ENCODE measurements at places on chromosomes 2 and 18. TPM values are rescaled to one million over a fixed set of nuclear protein-coding genes. Genes with fewer than 3 reads are reported as not detected.
A peak's percentile ranks its signal among the peaks of the same experiment; 100 is the strongest.

GRCh38 chr2:74051504-74051903, 66.8 kb downstream of the TET3 start:
- H3K4me1 ChIP-seq = no peaks in the 10 kb centered on the region
- no peak overlapping the region for H3K4me3 ChIP-seq
- H3K36me3 ChIP-seq = no peaks in the 10 kb centered on the region

GRCh38 chr18:49859021-49859359, 45.7 kb upstream of the ACAA2 start:
- H3K36me3 ChIP-seq = no peaks in the 10 kb centered on the region
- H3K27ac ChIP-seq = no peak overlapping the region
- no peak overlapping the region for H3K4me3 ChIP-seq
- H3K27me3 ChIP-seq = no peaks in the 10 kb centered on the region
- peaks cover 6% of the 10 kb centered on the region for H3K4me1 ChIP-seq

DNA sequence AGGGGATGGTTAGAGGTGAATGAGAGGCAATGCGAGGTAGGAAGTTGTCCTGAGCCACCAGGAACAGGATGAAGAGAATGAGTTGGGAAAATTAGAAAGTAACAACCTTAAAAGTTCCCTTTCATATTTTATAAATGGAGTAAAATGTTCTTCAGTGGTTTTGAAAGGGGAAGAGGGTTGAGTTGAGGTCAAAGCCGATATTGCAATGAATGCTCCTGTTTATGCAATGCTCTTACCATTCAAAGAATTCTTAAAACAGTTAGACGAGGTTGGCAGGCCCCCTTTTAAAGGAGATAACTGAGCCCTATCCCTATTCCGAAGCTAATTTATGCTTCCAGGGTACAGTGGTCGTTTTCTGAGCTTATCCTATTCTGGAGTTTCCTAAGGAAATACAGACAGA, 2110.3 kb upstream of the CELF4 start:
- no peaks in the 10 kb centered on the region for H3K27me3 ChIP-seq
- no peaks in the 10 kb centered on the region for H3K4me1 ChIP-seq
- DNase-seq = no peak
- no peaks in the 10 kb centered on the region for H3K36me3 ChIP-seq
- H3K27ac ChIP-seq = no peak overlapping the region

DNA sequence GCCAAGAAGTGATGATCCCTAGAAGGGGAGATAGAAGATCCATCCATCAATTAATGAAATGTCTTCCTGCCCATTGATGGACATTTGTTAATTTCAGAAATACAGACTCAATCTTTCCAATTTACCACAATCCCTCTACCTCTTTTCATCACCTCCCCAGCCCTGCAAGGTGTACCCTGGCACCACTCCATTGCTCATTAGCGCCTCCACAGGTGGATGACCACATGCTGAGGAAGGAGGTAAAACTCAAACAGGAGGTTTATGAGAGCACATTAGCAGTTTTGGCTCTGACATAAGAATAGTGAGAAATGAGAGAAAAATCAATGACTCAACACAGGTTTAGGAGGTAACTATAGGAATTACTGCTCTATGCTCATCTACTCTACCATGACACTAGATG, 208.0 kb downstream of the C1D start:
- H3K4me1 ChIP-seq = no peaks in the 10 kb centered on the region
- no peak for DNase-seq
- H3K36me3 ChIP-seq = no peaks in the 10 kb centered on the region
- H3K4me3 ChIP-seq = no peak overlapping the region

DNA sequence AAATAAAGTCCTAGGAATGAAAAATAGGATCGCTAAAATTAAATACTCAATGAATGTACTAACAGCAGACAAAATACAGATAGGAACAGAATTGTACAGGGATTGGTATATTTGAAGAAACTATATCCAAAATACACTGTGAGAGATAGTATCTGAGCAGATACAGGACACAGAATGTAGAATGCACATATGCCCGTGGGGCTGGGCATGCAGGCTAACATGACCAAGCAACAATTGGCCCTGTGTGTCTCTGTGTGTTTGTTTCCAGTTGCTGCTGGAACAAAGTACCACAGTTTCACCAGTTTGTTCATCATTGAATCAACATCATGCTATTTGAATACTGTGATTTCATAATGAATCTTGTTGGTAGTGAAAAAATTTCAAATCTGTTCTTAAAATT, 127.6 kb downstream of the PMAIP1 start:
- no peaks in the 10 kb centered on the region for H3K4me1 ChIP-seq
- no peak for DNase-seq
- no peaks in the 10 kb centered on the region for H3K36me3 ChIP-seq
- no peaks in the 10 kb centered on the region for H3K27me3 ChIP-seq
- H3K27ac ChIP-seq = no peak overlapping the region
- H3K4me3 ChIP-seq = no peak overlapping the region

DNA sequence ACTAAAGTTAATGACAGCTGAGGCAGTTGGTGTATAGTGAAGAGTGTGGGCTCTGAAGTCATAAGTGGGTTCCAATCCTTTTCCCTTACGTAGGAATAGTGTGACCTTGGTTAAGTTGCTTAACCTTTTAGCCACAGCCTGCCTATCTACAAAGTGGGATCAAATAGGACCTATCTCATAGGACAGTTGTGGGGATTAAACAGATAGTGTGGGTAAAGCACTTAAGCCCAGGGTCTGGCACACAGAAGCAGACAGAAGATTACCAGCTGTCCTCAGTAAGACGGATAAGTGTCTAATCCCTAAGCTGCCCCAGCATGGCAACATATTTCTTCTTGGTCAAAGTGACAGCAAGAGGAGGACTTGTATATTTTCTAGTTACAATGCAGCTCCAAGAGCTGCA, 28.2 kb downstream of the UBE2F start:
- no peaks in the 10 kb centered on the region for H3K27me3 ChIP-seq
- no peak overlapping the region for H3K4me3 ChIP-seq
- DNase-seq = no peak

DNA sequence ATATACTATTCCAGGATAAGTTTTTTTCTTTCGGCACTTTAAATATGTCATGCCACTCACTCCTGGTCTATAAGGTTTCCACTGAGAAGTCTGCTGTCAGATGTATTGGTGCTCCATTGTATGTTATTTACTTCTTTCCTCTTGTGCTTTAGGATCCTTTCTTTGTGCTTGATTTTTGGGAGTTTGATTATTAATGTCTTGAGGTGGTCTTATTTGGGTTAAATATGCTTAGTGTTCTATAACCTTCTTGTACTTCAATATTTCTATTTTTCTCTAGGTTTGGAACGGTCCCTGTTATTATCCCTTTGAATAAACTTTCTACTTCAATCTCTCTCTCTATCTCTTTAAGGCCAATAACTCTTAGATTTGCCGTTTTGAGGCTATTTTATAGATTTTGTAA, 28.3 kb downstream of the STPG4 start:
- H3K27me3 ChIP-seq = no peaks in the 10 kb centered on the region
- H3K4me1 ChIP-seq = no peaks in the 10 kb centered on the region

- H3K36me3 ChIP-seq = no peaks in the 10 kb centered on the region
- no peaks in the 10 kb centered on the region for H3K27me3 ChIP-seq
- H3K27ac ChIP-seq = no peak overlapping the region
These were observed 517.7 kb upstream of the MYT1L start for GRCh38 chr2:2848621-2849333.

GRCh38 chr2:10867692-10868420, 43.9 kb upstream of the KCNF1 start:
- H3K27ac ChIP-seq = no peak overlapping the region
- H3K27me3 ChIP-seq = no peaks in the 10 kb centered on the region
- no peak for DNase-seq
- no peaks in the 10 kb centered on the region for H3K36me3 ChIP-seq
- no peak overlapping the region for H3K4me3 ChIP-seq

GRCh38 chr2:48221846-48222516, 308.0 kb upstream of the STON1 start:
- no peaks in the 10 kb centered on the region for H3K4me1 ChIP-seq
- H3K27me3 ChIP-seq = no peaks in the 10 kb centered on the region
- DNase-seq = no peak
- H3K27ac ChIP-seq = no peak overlapping the region
- H3K4me3 ChIP-seq = no peak overlapping the region
- H3K36me3 ChIP-seq = no peaks in the 10 kb centered on the region

- no peaks in the 10 kb centered on the region for H3K4me1 ChIP-seq
- H3K36me3 ChIP-seq = no peaks in the 10 kb centered on the region
- no peak for DNase-seq
- H3K27me3 ChIP-seq = no peaks in the 10 kb centered on the region
- H3K27ac ChIP-seq = no peak overlapping the region
- H3K4me3 ChIP-seq = no peak overlapping the region
These were observed 320.1 kb downstream of the CDH2 start for GRCh38 chr18:27856820-27857219.

DNA sequence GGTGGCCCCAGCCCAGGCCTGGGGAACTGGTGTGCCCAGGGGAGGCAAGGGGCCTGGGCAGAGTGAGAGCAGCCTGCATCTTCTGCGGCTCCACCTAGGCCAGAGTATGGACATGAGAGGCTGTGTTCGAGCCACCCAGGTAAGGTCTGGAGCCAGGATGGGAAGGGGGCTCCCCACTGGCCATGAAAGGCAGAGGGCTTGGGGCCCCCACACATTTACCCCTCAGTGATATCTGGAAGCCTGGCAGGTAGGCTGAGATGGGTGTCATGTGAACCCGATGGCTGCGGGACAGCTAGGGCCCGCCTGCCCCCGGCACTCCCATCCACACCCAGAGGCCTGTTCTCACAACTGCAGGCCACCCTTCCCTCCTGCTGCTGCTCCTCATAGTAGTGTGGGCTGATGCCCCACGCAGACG, 13.2 kb downstream of the ADRA2B start:
- H3K4me1 ChIP-seq = no peaks in the 10 kb centered on the region
- H3K27ac ChIP-seq = no peak overlapping the region
- DNase-seq = peak; percentile 3
- no peak overlapping the region for H3K4me3 ChIP-seq
- H3K27me3 ChIP-seq = no peaks in the 10 kb centered on the region

DNA sequence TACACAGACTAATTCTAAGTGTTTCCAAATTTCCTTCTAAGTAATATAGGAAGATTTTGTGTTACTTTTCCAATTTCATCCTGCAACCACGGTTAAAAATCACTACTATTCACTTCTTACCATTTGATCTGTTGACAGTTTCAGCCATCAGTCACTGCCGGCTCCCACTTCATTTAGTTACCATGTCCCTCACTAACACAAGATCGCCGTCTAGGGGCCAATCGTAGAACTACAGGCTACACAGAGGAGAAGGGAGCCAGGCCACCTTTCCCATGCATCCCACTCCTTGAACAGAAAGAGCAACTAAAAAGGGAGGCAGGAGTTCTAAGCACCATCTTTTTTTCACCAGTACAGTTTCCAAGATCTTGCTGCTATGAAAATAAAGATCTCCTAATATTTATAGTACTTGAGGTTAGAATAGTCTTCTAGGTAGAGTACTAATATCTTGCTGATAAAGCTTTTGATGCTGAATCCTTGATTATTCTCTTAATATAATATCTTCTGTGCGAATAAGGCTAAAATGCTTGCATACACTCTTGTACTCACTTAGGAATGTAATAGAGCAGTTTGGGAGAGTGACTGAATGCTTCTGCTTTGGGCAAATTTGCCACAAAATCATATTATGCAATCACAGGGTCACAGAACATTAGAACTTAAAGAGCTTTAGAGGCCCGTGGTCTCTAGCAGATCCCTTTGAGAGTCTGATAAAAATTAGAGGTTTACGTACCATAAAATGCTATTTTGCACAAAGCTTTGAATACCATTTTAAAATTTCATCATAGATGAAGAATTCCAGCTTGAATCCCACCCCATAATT, 39.5 kb upstream of the CYP1B1 start:
- H3K4me3 ChIP-seq = no peak overlapping the region
- H3K4me1 ChIP-seq = peaks cover 51% of the 10 kb centered on the region
- no peak overlapping the region for H3K27ac ChIP-seq

DNA sequence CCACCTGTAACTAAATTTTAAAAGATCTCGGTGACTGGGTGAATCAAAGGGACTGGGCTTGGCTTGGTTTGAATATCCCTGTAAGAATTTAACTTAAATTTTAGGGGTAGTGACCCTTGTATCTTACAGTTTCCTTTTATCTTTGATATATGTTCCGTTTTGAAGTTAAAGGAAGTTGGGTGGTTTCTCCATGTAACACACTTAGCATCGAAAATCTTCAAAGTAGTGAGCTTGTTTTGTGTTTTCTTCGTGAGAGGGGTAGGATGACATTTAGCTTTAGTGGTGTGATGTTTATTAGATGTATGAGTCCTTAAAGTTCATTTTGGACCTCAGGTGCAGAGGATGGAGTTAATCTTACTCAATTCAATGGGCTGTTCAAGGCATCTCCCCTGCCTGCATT, 1.6 kb downstream of the WDR7 start:
- no peaks in the 10 kb centered on the region for H3K36me3 ChIP-seq
- H3K4me3 ChIP-seq = no peak overlapping the region
- H3K27me3 ChIP-seq = no peaks in the 10 kb centered on the region

GRCh38 chr2:105737980-105738657, 6.6 kb upstream of the NCK2 start:
- no peaks in the 10 kb centered on the region for H3K36me3 ChIP-seq
- no peak overlapping the region for H3K4me3 ChIP-seq
- H3K27ac ChIP-seq = no peak overlapping the region
- no peak for DNase-seq

DNA sequence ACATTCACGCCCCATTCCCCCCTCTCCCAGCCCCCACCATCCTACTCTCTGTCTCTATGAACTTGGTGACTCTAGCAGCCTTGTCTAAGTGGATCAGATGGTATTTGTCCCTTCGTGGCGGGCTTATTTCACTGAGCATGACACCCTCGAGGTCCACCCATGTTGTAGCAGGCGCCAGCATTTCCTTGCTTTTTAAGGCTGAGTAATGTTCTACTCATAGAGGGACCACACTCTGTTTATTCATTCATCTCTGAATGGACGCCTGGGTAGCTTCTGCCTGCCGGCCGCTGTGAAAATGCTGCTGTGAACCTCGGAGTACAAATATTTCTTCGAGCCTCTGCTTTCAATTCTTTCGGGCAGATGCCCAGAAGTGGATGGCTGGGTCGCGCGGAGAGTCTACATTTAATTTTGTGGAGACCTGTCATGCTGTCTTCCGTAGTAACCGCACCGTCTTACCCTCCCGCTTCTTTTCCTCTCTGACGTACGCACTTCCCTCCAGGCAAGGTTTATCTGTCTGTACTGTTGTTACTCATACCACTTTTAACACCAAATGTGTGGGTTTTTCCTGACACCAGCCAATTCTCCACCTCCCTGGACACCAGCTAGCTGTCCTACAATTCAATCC, 5.6 kb downstream of the CROCC2 start:
- H3K4me1 ChIP-seq = peaks cover 24% of the 10 kb centered on the region
- H3K27ac ChIP-seq = no peak overlapping the region
- DNase-seq = no peak

- H3K27me3 ChIP-seq = no peaks in the 10 kb centered on the region
- DNase-seq = no peak
- no peak overlapping the region for H3K4me3 ChIP-seq
These were observed 44.0 kb downstream of the KIF3C start for GRCh38 chr2:25938345-25938744.

- no peak overlapping the region for H3K4me3 ChIP-seq
- no peak for DNase-seq
- H3K4me1 ChIP-seq = peaks cover 42% of the 10 kb centered on the region
- peaks cover 36% of the 10 kb centered on the region for H3K36me3 ChIP-seq
These were observed 3.1 kb upstream of the TMEM150A start for GRCh38 chr2:85605406-85606115.

- DNase-seq = no peak
- no peaks in the 10 kb centered on the region for H3K36me3 ChIP-seq
- peaks cover 14% of the 10 kb centered on the region for H3K4me1 ChIP-seq
These were observed 85.6 kb downstream of the CD8B2 start for GRCh38 chr2:106572541-106573450.

ABCG8 gene
- total RNA-seq = not detected

TBR1 gene
- total RNA-seq = not detected

GALNT13 gene
- 1.3 TPM for total RNA-seq

PAX8 gene
- total RNA-seq = 6.5 TPM

OTOS gene
- total RNA-seq = not detected

CYP27A1 gene
- 88.4 TPM for total RNA-seq

ZNF521 gene
- total RNA-seq = 66.3 TPM

CYP27C1 gene
- total RNA-seq = 0.59 TPM
